ENCODE measurements at places on chromosomes 7 and 10. TPM values are rescaled to one million over a fixed set of nuclear protein-coding genes. Genes with fewer than 3 reads are reported as not detected.

GRCh38 chr7:90432752-90433151, 29.5 kb downstream of the CLDN12 start:
- no peak for DNase-seq

The ASB4 gene
- total RNA-seq, result 1.9 TPM

GRCh38 chr7:49247759-49248158, 323.4 kb downstream of the CDC14C start:
- no peak for DNase-seq

DNA sequence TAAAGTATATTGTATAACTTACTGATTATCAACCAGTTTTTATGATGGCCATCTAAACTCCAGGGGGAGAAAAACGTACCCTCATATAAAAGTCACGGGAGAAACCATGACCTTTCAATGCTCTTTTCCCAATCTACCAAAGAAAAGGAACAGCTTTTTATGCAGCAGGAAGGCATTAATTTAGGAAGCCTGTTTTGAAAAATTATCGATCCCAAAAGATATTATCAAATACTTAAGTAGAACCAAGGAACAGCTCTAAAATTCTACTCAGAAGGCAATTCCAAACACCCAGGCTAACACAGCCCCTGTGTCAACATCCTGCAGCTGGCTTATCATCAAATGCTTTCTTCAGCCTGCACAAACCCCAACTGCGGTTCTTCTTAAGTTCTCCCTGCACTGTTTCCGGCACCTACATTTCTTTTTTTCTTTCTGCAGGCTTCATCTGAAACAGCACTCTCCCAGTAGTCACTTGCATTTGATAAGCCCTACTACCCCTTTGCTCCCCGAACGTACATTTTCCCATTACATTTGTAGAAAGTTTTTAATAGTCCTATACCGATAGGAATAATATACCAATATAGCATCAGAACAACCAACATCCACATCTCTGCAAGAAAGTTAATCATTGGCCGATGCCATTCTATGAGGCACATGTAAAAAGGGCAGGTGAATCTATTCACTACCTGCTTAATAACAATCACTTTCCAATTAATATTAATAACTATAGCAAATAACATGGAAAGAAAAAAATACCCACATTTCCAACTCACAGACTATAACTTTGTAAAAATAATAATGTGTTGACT, 47.9 kb downstream of the PIP4K2A start:
- no peak for DNase-seq

DNA sequence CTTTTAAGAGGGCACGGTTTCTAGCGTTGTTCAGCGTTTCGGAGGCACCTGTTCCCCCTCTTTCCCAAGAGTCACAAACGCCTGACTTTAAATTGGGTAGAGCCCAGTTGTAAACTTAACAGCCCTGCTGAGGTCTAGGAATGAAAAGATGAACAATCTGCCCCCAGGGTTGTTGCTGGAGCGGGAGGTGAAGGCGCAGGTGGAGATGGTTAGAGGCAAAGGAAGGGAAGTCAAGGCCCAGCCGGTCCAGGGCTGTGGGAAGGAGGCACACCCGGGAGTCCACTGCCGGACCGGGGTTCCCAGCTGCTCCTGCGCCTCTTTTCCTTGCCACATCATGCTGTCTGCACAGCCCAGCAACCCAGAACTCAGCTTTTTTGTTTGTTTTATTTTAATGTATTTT, 770 bp downstream of the PRXL2A start:
- no peak for DNase-seq

DNA sequence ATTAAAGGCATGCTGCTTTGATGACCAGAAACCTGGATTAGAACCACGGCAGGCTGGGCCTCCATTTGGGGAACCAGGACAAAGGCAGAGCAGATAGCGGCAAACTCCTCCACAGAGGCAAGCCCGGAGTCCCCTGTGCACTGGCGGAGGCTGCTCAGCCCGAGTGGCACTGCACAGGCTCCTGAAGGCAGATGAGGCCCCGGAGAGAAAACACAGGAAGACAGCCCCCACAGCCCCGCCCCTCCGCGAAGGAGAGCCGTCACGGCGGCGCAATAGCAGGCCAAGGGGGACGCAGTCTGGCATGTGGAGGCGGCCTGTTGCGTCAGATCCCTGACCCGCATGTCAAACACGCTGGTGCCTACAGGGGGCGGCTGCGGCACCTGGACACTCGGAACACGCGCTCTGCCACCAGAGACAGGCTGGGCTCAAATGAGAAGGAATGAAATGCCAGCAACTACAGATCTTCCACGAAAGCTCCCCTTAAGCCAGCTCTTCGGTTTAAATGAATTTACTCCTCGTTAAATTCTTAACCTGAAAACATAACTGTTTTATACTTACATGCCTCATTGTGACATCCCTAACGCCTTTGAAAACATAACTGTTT, 128.5 kb downstream of the MAD1L1 start:
- DNase-seq, result peak; percentile 59

DNA sequence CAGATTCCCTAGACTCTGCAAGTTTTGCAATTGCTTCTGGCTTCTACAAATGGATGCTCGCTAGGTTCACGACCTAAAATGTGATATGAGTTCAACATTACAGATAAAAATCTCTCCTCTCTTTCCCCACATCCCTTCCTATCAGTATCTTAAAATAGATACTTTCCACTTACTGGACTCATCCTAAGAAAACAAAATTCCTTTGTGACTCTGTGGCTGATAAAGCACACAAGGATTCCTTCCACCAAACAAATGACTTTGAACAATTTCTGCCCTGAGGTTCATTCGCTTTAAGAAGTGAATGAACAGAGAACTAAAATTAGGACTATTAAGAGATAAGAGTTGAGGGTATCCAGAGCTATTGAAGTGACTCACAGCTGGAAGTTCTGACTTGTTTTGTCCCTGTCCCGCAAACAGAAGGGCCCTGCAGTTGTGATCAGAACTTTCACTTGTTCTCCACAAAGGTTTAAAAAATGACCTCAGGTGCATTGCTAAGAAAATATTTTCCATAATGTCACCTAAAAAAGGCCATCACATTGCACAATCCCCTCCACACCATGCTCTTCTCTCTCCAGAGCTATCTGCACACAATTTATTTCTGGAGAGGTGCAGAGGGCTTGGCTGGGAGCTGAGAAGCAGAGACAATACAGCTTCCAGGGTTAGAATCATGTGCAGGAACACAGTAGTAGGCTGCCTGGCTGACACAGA, 96.1 kb downstream of the PIP4K2A start:
- DNase-seq, result no peak

- DNase-seq, result no peak
These were observed 120.7 kb downstream of the ARID5B start for GRCh38 chr10:62021978-62022802.

GRCh38 chr7:29637374-29637773, 73.7 kb downstream of the PRR15 start:
- no peak for DNase-seq

- DNase-seq, result no peak
These were observed 151.3 kb downstream of the CAMK1D start for GRCh38 chr10:12500381-12501303.

DNA sequence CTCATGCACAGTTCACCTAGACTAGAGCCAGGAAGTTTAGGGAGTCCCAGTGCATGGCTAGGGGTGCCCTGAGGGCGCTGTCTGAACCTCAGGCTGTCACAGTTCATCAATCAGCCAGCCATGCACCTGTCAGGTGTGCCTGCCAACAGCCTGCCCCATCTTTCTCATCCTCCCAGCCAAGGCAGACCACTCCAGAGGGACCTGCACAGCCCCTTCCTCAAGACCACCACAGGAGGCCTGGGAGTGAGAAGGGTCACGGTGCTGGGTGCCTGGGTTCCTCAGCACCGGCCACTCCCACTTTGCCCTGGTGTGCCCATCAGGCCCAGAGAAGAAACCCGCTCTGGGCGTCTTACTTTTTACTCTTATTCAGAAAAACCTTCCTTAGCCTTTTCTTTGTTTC, 8.4 kb downstream of the ATP6V1F start:
- no peak for DNase-seq

- DNase-seq, result no peak
These were observed 17.6 kb upstream of the ELN start for GRCh38 chr7:74010407-74010806.

Data from urinary bladder (tissue), 4 donors.